ENCODE measurements at places on chromosomes 4 and X. TPM values are rescaled to one million over a fixed set of nuclear protein-coding genes. Genes with fewer than 3 reads are reported as not detected.

NHSL2 gene
- 0.49 TPM for total RNA-seq

XK gene
- 0.39 TPM for total RNA-seq

HS6ST2 gene
- total RNA-seq: 0.07 TPM

NHS gene
- total RNA-seq: 5.4 TPM

P2RY8 gene
- not detected for total RNA-seq

IDUA gene
- 9.2 TPM for total RNA-seq

TBC1D8B gene
- 1.4 TPM for total RNA-seq

PABPC1L2B gene
- total RNA-seq: not detected

EDNRA gene
- 0.44 TPM for total RNA-seq

NEUROG2 gene
- not detected for total RNA-seq

PPP4R3C gene
- not detected for total RNA-seq

ARHGAP6 gene
- 0.03 TPM for total RNA-seq

MND1 gene
- total RNA-seq: 12.3 TPM

LRCH2 gene
- total RNA-seq: 0.04 TPM

FGF13 gene
- total RNA-seq: not detected

CENPE gene
- total RNA-seq: 9.0 TPM

PRKG2 gene
- total RNA-seq: 0.83 TPM

KIT gene
- total RNA-seq: not detected

EIF2S3 gene
- total RNA-seq: 231 TPM

PCDH10 gene
- 0.09 TPM for total RNA-seq

CHRNA9 gene
- total RNA-seq: 1.5 TPM

SAP30 gene
- total RNA-seq: 21.9 TPM

CXCL5 gene
- total RNA-seq: 60.7 TPM

PNMA5 gene
- total RNA-seq: not detected

GPR82 gene
- total RNA-seq: not detected

FAAH2 gene
- not detected for total RNA-seq

NOX1 gene
- 0.03 TPM for total RNA-seq

OTUD5 gene
- 64.6 TPM for total RNA-seq

GYPA gene
- not detected for total RNA-seq

ALPK1 gene
- 3.9 TPM for total RNA-seq

TRIM61 gene
- total RNA-seq: not detected
